ENCODE measurements at places on chromosomes 13 and 19.

DNA sequence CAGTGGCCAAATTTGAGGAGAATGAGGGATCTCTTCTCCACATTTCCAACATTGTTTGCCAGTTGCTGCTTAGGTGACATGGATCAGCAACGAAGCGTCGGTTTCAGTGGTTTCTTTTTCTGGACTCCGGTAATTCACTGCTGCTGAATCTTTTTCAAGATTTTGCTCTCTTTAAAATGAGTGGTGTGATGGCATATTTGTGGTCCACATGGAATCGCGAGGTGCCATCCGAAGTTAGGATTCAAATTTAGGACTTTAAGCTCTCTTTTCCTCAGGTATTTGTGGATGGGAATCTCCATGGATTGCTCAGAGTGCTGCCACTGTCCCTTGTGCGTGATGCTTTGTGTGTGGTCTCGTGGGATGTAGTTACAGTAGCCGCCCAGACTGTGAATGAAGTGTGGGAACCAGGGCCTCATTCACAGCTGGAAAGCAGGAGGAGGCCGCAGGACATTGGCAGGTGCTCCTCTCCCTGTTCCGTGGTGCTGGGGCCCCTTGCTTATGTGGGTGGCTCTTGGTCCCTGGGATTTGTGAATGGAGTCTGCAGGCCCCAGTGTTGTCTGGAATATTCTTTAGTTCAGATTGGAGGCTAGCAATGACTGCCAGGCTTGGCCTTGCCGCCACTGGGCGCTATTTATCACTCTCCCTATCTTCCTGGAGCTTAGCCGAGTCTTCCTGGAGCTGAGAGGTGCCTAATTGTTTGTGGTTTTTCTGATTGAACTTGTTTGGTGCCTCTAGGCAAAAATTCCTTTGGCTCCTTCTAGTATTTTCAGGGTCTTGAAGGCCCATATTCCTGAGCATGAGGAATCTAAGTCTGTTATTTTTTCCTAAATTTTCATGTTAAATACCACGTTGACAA lies 1.5 kb downstream of the ILF3 start:
- peak; percentile 66 for DNase-seq

GRCh38 chr13:20401931-20402856 lies 123.5 kb downstream of the CRYL1 start:
- DNase-seq, result no peak

DNA sequence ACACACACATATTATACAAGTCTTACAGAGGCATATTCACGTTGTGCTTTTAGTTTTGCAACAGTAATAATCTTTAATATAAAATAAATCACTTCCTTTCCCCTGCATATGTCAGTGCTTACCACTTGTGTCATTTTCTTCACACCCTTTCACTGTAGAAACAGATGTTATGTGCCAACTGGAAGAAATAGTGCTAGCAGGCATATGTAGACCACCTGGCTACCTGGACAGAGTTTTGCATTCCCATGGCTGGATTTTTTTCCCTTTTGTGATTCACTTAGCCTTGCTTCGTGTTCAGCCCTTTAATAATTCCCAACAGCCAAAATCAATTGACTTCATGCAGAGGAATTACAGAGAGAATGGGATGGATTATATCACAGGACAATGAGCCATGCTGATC lies 399.1 kb upstream of the SPRY2 start:
- DNase-seq, result no peak

- peak; percentile 77 for DNase-seq
These were observed 4.8 kb downstream of the IER2 start for GRCh38 chr19:13154911-13155471.

DNA sequence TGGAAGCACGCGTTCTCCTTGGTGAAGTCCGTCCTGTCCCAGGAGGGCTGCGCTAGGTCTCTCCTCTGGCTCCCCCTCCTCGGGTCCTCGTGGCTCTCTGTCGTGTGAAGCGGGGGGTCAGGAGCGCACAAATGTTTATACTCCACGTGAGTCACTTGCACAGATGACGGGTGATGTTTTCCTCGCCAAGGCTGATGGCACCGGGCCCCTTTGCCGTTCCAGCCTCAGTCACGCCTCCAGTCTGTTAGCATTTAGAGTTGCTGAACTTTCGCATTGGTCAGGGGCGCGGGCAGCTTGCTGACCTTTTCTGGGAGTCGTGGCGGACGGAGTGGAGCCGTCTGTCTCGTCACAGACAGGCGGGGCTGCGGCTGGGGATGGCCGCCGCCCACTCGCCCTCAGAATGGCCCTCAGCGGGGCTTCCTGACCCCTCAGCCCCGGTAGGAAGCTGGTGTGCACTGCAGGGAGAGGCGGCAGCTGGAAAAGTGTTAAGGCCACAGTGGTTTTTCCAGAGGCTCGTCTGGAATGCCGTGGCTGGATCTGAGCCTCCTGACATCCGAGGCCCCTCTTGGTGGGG lies 13.7 kb downstream of the KLHL26 start:
- DNase-seq, result peak; percentile 38

- DNase-seq, result no peak
These were observed 28.2 kb upstream of the SDHAF1 start for GRCh38 chr19:35966771-35967170.

- DNase-seq, result no peak
These were observed 17.3 kb downstream of the UPF1 start for GRCh38 chr19:18848878-18849661.

GRCh38 chr19:5628919-5629481 lies 6.1 kb downstream of the SAFB start:
- DNase-seq, result no peak

GRCh38 chr19:41248895-41249294 lies 15.3 kb upstream of the HNRNPUL1 start:
- no peak for DNase-seq

GRCh38 chr19:13100031-13100588 lies 2.5 kb downstream of the LYL1 start:
- DNase-seq, result no peak

DNA sequence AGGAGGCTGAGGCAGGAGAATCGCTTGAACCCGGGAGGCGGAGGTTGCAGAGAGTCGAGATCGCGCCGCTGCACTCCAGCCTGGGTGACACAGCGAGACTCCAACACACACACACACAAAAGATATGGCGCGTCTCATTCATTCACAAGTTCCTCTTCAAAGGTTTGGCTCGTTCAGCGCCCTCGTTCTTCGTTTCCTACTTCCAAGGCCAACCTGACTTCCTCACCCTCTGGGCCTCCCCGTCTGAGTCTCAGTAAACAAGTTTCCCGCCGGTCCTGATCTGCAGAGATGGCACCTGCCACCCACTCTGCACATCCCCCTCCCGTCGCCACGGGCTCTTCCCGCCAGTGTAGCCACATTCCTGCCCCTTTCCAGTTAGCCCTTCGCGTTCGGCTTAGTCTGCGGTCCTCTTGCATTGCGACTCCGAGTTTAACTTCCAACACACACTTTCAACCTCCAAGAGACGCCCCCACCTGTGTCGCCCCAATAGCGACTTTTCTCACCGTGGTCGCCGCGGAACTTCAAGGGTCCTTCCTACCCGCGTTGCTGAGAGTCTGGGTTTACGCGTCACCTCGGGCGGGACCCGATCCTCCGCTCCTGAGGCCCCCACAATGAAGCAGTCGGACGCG lies 1.3 kb upstream of the BSG start:
- DNase-seq, result peak; percentile 87

GRCh38 chr13:78820541-78820940 lies 161.6 kb upstream of the OBI1 start:
- no peak for DNase-seq

GRCh38 chr19:54115109-54116063 lies at the start of the genes PRPF31 and TFPT:
PRPF31 (plus strand) TSS chr19:54115754; CDS start chr19:54118279, 2,525 bp downstream.
TFPT (minus strand) TSS chr19:54115657; CDS start chr19:54115269, 388 bp downstream.
- DNase-seq, result peak; percentile 100

- DNase-seq, result peak; percentile 96
These were observed at the start of gene ZNF577 for GRCh38 chr19:51887522-51888498. ZNF577 (minus strand) TSS chr19:51887951; CDS start chr19:51880382, 7,569 bp downstream.

DNA sequence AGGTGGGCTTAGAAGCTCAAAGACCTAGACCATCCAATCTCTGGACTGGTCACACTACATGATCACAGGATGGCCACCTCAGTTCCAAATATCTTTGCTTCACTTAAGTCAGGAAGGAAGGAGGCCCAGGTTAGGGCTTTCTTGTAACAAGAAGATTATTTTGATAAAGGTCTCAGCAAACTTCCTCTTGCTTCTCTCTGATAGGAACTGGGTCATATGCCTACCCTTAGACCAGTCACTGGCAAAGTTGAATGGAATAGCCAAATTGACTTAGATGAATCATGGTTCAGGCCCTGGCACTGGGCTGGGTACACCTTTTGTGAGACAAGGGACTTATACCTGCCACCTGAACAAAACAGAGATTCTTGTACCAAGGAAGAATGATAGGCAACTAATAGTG lies 11.0 kb downstream of the FRY start:
- no peak for DNase-seq

- no peak for DNase-seq
These were observed 87.3 kb upstream of the FARP1 start for GRCh38 chr13:98055623-98056022.

DNA sequence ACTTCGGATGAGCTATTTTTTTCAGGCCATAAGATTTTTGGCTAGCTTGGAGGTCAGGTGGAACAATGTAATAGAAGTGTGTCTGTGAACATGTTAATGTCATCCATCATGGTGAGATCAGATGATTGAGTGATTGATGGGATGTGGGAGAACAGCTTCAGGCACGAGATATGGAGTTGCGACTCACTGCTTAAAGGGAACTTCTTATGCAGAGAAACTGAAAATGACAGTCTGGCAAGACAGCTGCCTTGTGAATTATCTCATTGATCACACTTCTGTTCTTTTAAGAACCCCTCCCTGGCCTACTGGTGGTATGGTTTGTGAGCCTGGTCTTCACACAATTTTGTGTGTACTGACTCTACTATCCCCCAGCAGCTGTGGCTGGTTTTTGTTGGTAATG lies 96.0 kb downstream of the OLFM4 start:
- no peak for DNase-seq

DNA sequence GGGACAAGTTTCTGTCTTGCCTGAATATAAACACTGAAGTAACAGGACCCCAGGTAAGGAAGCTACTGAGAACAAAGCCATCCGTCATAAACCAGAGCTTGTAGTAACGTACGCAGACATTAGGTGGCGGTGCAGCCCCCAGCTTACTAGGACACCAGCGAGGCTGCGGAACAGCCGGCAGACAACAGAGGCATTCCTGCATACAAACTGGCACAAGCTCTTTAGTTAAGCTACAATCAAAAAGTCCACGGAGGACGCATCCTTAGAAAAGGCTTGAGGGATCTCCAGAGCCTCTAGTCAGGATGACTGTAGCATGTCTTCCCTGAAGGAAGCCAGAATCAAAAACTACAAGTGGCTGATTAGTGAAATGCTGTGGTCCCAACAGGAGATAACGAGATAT lies 26.2 kb downstream of the ZNF160 start:
- DNase-seq, result peak; percentile 64

DNA sequence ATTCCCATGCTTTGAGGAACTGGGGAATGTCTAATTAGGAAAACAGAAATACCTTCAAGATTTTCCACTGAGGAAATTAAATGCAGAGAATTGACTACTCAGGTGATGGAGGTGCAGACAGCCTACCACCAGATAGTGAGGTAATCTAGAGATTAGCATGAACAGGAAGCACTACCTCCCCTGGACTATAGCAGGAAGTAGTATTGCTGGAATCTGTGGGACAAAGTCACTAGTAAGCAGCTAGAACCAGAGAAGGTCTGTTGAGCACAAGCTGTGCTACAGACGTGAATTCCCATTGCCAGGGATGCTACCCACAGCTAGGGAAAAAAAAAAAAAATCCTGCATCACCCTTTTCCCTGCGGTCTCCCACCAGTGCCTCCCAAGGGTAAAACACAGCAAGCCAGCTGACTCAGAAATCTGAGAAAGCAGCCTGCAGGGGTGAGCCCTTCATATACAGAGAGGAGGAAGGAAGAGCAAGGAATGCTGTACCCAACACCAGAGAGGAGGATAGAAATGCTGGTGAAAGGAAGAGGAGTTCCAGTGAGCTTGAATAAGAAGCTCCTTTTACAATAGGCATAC lies 10.2 kb downstream of the ENOX1 start:
- no peak for DNase-seq

DNA sequence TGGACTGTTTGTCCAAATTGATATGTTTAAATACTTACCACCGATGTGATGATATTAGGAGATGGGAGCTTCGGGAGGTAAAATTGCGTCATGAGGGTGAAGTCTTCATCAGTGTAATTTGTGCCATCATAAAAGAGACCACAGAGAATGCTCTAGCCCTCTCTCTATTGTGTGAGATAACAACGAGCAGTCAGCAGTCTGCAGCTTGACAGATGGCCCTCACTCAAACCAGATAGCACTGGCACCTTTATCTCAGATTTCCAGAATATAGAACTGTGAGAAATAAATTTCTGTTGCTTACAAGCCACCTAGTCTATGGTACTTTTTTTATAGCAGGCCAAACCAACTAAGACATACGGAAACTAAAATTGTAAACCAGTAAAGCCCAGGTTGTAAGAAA lies 1718.9 kb upstream of the MIR17HG start:
- DNase-seq, result no peak

- DNase-seq, result peak; percentile 14
These were observed 658 bp downstream of the SIN3B start for GRCh38 chr19:16829822-16830289.

- no peak for DNase-seq
These were observed 113.2 kb upstream of the SOX21 start for GRCh38 chr13:94825507-94825906.

DNA sequence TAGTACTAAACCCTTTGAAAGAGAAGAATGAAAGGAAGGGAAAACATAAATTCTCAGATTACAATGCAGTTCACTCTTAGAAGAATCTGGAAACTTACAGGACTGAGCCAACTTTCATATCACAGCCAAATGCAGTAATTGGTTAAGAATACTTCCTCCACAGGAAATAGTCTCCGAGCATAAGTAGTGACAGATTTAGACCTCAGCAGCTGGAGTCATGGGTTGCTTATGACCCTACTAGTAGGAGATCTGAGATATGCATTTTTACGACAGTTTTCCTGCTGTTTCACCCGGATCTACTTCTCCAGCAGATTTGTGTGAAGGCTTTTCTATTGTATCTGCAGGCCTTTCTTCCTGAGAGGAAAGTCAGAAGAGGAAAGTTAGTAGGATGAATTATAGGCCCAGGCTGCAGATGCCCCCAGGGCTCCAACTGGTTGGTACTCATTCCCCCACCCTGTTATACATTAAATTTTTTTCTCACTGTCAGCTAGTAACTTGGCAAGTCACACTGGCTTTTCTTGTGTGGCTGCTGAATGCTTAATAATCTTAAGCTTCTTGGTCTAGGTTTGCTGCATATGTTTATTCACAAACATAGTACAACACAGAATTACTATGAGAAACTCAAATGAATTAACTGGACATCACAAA lies 1241.5 kb upstream of the MIR17HG start:
- no peak for DNase-seq

DNA sequence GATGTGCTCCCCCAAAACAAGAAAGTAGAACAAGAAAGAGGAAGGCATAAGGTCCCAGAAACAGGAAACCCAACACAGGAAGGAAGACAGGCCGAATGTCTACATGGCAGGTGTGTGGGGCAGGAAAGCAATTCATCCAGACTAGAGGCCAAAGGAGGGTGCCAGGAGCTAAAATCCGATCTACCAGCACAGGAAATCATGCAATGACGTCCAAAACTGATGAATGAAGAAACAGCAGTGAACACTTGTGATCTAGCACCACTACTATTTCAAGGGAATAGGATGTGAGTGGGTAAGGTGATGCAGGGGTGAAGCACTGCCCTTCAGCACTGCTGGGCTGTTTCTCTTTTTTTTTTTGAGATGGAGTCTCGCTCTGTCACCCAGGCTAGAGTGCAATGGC lies 59.1 kb downstream of the DOCK9 start:
- no peak for DNase-seq

GRCh38 chr13:51772105-51772455 lies 31.9 kb downstream of the DHRS12 start:
- no peak for DNase-seq

- peak; percentile 87 for DNase-seq
These were observed 46.3 kb upstream of the ZNF730 start for GRCh38 chr19:23070353-23071146.
